ENCODE measurements at places on chromosomes 16 and 17.

GRCh38 chr16:62283-62967 is 8.8 kb downstream of the SNRNP25 start:
- no peak for DNase-seq

DNA sequence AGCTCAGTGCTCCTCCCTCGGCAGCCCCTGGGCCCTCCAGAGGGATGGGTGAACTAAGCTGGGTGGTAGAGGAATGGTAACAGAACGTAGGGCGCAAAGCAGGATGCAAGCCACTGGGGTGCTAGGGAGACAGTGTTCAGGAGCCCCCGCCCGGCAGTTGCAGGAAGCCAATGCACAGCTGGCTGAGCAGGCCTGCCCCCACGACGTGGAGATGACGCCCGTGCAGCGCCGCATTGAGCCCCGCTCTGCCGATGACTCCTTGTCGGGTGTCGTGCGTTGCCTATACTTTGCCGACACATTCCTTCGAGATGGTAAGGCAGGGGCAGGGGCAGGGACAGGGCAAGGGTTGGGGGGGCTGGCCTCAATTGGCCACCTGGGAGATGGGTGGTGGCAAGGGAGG is 12.9 kb downstream of the LLGL1 start:
- DNase-seq = no peak

- DNase-seq = no peak
These were observed 104.1 kb upstream of the CORO6 start for GRCh38 chr17:29726715-29727252.

DNA sequence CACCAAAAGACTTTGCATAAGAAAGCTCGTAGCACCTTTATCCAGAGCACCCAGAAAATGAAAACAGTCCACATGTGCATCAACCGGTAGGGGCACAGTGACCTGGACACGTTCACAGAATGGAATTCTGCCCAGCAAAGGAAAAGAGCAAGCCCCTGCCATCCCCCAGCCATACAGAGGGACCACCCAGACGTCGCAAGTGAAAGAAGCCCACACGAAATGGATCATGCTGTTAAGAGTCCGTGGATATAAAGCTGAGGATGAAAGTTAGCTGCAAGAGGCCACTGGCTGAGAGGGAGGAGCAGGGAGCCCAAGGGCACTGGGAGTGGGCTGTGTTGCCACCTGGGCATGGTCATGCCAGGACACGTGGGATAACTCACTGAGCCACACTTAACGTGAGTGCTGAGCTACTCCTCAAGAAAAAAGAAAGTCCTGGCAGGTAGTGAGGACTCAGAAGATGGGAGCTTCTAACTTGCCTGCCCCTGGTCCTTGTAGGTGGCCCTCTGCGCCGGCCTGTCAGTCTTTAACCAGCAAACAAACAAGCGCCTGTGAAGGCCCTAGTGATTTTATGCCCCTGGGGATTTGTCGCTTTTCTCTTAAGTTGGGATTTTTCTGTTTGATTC is 190.7 kb downstream of the C16orf95 start:
- no peak for DNase-seq

DNA sequence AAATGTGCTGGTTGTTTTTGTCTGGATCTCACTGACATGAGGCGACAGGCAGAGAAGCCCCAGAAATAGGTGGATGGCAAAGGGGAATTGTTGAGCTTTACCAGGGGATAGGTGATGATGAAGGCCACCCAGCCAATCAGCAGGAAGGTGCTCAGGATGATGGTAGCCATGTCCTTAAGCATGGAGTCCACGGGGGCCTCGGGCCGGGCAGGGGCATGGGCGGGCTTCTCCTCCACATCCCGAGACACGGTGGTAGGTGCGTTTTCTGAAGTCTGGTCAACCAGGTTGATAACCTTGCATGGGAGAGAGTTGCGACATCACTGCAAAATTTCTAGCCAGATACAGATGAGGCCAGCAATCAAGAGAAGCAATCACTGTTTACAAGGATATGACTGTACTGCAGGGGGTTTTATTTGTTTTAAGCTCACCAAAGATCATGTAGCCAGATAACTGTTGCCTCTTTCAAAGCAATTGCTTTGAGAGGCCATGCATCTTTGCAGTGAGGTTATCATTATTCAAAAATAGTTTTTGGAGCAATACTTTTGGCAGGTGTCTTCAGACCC is 37.3 kb upstream of the ICAM2 start:
- no peak for DNase-seq

DNA sequence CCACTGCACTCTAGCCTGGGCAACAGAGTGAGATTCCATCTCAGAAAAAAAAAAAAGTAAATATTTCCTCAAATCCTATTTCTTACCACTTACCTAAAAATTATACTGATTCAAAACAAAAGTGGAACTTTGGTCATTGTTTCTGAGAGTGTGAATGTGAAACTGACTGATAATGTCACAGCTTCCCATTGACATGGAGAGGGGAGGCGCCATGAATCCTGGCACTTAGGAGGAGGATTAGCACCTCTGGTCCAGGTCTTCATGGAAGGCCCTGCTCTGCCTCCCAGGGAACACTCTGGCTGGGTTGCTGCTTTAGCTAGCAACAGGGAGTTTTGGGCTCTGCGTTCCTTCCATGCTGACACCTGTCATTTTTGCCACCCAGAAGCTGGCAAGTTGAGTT is 154.3 kb upstream of the SALL1 start:
- no peak for DNase-seq

DNA sequence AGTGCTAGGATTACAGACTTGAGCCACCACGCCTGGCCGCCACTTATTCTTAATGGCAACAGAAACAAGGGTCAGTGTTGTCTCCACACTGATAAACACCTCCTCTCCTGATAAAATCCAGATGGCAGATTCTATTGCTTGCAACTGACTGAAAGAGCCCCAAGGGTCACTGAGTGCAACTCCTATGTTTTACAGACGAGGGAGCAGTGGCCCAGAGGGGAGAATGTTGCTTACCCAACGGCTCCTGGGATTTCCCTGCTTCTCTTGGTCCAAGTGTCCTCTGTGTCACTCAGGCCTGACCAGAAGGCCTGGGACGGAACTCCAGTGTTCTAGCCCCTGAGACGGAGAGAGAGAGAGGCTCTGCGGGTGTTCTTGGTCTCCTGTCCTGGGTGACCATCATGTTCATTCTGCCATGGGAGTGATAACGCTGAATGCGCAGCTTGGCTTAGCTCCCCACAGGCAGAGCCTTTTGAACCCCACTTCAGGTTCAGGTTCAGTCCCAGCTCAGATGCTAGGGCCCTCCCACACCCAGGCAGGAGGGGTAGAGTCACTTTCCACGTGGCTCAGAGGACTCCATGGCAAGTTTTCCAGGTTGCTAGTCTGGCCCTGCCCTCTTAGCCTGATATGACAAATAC is 77.3 kb upstream of the NLRP1 start:
- DNase-seq = no peak

DNA sequence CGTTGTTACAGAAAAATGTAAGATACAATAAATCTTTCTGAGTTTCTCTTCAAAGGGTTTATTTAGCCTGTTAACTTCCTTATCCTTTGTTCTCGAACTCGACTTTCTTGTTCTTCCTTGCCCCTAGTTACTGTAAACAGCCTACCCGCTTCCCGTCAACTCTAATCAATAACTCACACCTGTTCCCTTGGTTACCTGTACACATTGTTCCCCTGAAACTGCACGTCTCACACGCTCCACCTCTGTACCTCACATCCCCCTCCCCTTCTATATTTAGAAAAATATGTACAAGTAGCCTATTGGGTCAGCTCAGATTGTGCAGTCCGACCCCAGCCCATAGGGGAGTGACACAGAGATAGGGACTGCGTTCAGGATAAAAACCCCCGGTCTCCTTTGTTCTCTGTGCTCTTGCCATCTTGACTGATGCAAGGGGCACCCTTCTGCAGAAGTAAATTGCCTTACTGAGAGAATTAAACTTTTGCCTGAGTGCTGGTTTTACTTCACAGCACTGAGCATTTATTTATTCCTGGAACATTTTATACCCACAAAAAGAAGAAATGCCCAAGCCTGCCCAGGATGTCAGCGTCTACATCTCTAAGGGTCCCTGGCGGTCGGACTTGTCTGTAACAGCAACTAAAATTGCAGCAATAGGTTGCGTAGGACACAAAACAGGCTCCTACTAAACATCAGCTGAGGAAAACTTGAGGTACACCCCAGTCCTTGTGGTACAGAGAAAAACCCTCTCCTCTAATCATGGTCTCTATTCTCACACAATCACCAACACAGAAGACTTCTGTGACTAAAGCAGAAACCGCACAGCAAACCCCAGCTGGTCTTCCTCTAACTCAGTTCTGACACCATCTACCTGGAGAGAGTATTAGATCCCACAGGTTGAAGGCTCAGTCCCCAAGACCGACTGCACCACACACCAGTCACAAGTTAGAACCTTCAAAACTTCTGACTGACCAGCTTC is 11.3 kb downstream of the WDR45B start:
- DNase-seq = no peak

- no peak for DNase-seq
These were observed 120.6 kb upstream of the RBBP6 start for GRCh38 chr16:24418733-24419132.

Measured in NCI-H187 treated with DMSO at 0.1 percent for 48 hours (cell line).